ENCODE measurements at places on chromosomes 11 and 22.
A peak's percentile ranks its signal among the peaks of the same experiment; 100 is the strongest.

DNA sequence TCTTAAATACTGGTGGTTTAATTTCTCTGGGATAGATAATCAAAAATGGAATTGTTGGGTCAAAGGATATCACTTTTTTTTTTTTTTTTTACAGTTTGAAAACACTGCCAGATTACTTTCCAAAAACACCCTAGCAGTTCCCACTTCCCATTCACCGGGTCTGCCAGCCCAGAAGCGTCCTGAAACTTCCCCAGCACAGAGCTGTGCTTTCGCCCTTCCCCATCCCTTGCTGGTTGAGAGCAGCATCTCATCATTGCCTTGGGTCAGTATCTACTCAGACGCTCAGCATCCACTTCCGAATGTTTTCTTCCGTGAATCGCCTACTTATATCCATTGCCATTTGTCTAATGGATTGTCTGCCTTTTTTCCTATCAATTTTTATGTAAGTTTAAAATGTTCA lies 5.5 kb downstream of the CERK start:
- no peak for DNase-seq

DNA sequence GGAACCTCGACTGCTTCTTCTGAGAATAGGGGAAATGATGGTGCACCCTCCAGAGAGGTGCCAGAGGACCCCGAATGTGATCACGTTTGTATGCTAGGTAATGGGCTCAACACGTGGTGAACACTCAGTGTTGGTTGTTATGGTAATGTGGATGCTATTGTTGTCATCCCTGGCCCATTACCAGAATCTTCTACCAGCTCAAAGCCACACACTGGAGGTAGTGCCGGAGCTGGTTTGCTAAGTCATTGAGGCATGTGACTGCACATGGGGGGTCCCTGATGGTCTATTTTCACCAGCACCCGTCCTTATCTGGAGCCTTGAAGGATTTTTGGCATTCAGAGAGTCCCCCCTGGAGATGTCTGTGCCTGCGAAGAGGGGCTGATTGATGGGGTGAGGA lies 119.1 kb upstream of the CD82 start:
- no peak for DNase-seq

DNA sequence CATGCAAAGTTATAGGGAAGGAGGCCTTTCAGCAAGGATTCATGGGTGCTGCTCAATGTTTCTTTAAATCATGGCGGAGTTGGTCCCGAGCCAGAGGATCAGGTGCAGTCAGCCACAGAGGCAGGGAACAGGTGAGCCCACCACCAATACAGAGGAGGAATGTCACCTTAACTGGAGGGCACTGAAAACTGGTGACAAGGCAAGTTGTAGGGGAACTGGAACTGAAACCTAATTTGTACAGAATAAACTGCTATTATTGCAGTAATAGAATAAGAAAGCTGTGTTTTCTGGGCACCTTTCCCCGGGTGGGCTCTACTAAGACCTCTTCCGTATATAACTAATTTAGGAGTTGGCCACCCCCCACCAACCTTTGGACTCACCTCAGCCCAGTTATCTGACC lies 296.0 kb upstream of the NARS2 start:
- DNase-seq, result no peak

DNA sequence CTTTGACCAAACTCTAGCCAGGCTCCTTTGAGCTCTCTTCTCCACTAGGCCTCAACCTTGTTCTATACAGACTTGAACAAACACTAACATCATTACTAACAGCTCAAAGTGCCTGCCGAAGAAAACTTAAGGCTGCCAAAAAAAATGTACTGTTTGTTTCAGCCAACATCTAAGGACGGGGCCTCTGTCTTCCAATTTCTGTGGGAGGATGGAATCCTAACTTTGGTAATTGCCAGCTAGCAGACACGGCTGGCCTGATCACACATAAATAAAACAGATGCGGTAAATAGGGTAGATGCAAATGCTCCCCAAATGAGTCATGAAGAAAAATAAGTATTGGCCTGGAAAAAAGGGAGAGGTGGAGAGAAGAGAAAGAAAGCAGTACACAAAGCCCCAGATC lies 394.3 kb downstream of the TMEM135 start:
- DNase-seq, result peak; percentile 79
